Esophagus squamous epithelium (tissue), 5 donors: ENCODE measurements at places on chromosomes 11 and 22. TPM values are rescaled to one million over a fixed set of nuclear protein-coding genes. Genes with fewer than 3 reads are reported as not detected.
A peak's percentile ranks its signal among the peaks of the same experiment; 100 is the strongest.

HORMAD2 gene
- total RNA-seq: not detected

DNA sequence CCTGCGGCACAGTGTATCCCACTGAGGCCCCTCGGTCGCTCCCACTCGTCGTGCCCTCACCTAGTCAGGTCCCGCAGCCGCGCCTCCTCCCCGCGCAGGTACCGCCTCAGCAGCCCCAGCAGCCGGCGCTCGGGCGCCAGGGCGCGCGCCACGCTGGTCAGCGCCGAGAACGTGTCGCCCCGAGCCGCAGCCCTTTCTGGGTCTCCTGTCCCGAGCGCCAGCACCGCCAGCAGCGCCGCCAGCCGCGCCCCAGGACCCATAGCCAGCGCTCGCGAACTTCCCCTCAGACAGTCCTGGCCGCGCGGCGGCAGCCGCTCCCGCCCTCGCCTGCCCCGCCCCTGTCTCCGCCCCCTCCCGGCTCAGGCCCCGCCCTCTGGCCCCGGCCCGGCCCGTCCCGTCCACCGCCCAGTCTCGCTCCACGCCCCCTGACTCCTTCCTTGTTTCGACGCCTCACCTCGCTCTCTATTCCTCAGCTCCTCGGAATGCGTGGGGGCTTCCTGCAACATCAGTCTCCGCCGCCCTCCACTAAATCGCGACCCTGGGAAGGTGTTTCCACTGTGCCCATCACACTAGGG lies at the start of gene P4HA3:
TSS of gene P4HA3 (minus strand) at position 289 of the 575 bp plus-strand sequence. CDS start at position 260, 29 bp downstream.
- H3K4me3 ChIP-seq: peak within 1 kb of the TSS; percentile 54
- peaks cover 47% of the 10 kb centered on the region for H3K27me3 ChIP-seq
- DNase-seq: no peak
- no peak within 1 kb of the TSS for H3K27ac ChIP-seq

GRCh38 chr11:111155021-111155420 lies 90.5 kb upstream of the POU2AF2 start:
- no peaks in the 10 kb centered on the region for H3K36me3 ChIP-seq
- DNase-seq: no peak
- H3K4me1 ChIP-seq: no peaks in the 10 kb centered on the region
- no peak overlapping the region for H3K4me3 ChIP-seq

DNA sequence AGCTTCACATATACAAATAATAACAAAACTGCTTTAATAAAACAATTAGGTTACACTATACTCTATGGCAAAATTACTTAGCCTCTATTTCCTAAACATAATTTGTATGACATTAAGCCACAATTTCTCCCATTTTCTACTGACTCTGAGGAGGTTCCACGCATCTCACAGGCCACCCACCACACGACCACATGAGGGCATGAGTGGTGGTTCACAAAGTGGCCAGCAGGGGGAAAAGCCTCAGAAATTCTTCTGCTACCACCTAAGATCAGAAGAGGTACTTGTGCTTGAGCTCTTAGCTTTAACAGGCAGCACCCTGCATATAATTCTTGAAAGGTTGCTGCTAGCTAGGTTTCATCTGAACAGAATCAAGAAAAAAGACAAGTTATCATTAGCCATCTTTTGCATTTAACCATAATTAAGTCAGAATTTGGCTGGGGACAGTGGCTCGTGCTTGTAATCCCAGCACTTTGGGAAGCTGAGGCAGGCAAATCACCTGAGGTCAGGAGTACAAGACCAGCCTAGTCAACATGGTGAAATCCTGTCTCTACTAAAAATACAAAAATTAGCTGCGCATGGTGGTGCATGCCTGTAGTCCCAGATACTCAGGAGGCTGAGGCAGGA lies 7.7 kb downstream of the LPXN start:
- peaks cover 9% of the 10 kb centered on the region for H3K4me1 ChIP-seq
- no peak for DNase-seq
- H3K27me3 ChIP-seq: no peaks in the 10 kb centered on the region
- H3K27ac ChIP-seq: no peak overlapping the region
- peaks cover 19% of the 10 kb centered on the region for H3K36me3 ChIP-seq

GRCh38 chr11:9214765-9215164 lies 50.4 kb downstream of the DENND5A start:
- no peak overlapping the region for H3K27ac ChIP-seq
- no peaks in the 10 kb centered on the region for H3K27me3 ChIP-seq
- H3K4me3 ChIP-seq: no peak overlapping the region
- peaks cover 12% of the 10 kb centered on the region for H3K4me1 ChIP-seq
- no peaks in the 10 kb centered on the region for H3K36me3 ChIP-seq

DNA sequence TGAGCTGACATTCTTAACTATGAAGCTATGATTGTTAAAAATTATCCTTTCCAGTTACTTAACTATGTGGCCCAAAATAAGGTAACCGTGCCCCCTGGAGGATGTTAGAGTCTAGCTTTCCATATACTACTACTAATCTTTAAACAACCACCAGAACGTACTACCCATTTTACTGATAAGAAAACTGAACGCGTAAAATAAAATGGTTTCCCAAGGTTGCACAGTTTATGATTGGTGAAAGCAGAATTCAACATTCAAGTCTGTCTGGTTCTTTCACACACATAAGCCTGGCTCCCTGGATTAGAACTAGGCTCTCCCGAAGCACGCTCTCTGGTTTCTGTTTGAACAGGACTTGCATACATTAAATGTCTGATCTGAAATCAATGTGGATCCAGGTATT lies 437.8 kb upstream of the CCDC90B start:
- peak overlapping the region; percentile 7 for H3K4me3 ChIP-seq
- H3K36me3 ChIP-seq: no peaks in the 10 kb centered on the region
- peak overlapping the region; percentile 88 for H3K27ac ChIP-seq
- no peaks in the 10 kb centered on the region for H3K27me3 ChIP-seq
